ENCODE measurements at places on chromosomes 6 and 20. TPM values are rescaled to one million over a fixed set of nuclear protein-coding genes. Genes with fewer than 3 reads are reported as not detected.
A peak's percentile ranks its signal among the peaks of the same experiment; 100 is the strongest.

Gene L3MBTL3
- total RNA-seq: 23.8 TPM

GRCh38 chr6:145380186-145380585 is 355.1 kb downstream of the EPM2A start:
- DNase-seq: no peak

- no peak for DNase-seq
Measured at GRCh38 chr20:58690396-58691135, 2.0 kb upstream of the NPEPL1 start.

GRCh38 chr6:97023982-97024381 is 99.5 kb downstream of the KLHL32 start:
- DNase-seq: no peak

Gene DACT2
- total RNA-seq: 7.6 TPM

DNA sequence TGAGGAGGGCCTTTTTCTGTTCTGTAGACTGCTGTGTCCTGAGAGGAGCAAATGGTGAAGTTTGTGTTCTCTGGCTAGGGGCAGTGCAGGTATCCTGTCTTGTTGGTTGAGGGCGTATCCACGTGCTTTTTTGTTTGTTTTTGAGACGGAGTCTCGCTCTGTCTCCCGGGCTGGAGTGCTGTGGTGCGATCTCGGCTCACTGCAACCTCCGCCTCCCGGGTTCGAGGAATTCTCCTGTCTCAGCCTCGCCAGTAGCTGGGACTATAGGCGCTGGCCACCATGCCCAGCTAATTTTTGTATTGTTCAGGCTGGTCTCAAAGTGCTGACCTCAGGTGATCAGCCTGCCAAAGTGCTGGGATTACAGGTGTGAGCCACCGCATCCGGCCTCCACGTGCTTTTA is 10.8 kb upstream of the PXDC1 start:
- DNase-seq: no peak

DNA sequence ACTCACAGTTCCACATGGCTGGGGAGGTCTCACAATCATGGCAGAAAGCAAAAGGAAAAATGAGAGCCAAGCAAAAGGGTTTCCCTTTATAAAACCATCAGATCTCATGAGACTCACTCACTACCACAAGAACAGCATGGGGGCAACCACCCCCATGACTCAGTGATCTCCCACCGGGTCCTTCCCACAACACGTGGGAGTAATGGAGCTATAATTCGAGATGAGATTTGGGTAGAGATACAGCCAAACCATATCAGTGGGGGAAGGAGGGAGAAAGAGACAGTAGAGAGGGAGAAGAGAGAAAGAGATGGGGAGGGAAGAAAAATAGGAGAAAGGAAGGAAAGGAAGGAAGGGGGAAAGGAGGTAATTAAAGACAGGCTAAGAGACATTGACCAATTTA is 30.1 kb downstream of the GMDS start:
- no peak for DNase-seq

DNA sequence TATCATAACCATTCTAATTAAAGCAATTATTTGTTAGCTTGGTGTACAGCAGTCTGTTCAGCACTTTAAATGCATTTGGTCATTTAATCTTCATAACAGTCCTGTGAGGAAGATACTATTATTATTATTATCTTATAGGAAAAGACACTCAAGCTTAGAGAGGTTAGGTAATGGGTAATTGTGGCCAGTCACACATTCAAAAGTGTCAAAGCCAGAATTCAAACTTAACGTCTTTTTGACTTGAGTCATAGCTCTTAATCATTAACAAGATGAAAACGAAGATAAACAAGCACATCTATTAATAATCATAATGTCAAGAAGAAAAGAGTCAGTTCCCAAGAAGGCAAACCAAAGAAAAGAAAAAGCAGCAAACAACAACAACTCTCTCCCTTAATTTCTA is 251.0 kb downstream of the SYNE1 start:
- no peak for DNase-seq

DNA sequence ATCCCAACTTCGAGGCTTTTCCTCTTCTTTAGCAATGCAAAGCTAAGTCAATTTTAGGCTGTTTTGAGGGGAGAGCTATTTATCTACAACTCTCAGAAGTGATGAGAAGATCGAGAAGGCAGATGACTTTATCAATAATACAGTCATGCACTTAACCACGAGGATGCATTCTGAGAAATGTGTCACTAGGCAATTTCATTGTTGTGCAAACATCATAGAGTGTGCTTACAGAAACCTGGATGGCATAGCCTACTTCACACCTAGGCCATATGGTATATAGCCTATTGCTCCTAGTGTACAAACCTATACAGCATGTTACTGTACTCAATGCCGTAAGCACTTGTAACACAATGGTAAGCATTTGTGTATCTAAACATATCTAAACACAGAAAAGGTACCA is 66.6 kb downstream of the PRND start:
- no peak for DNase-seq

- no peak for DNase-seq
Measured at GRCh38 chr20:34582221-34582620, 23.7 kb downstream of the MAP1LC3A start.

GRCh38 chr6:170048615-170049256 is 242.1 kb downstream of the DLL1 start:
- peak; percentile 54 for DNase-seq

GRCh38 chr20:4465855-4466545 is 255.7 kb upstream of the PRND start:
- no peak for DNase-seq

DNA sequence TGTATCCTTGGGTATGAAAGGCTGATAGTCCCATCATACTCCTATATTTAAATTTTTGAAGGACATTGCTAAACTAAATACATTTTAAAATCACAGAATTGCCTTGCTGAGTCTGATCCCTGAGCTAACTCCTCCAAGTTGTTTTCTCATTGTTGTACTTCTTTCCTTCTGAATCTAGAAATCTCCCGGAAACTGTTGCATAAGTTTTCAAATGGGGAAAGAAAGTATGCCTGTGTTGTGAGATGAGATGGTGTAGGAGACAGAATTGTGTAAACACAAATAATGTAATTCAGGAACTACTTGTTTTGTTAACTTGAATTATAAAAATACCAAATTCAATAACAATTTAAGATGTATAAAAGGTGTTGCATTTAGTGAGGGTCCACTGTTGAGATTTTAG is 7.3 kb downstream of the PNRC1 start:
- DNase-seq: no peak

- DNase-seq: no peak
Measured at GRCh38 chr6:46217671-46218131, 46.9 kb upstream of the ENPP5 start.

Gene MGME1
- 32.7 TPM for total RNA-seq

GRCh38 chr20:39873286-39873685 is 815.8 kb downstream of the MAFB start:
- no peak for DNase-seq

Gene GRM1
- total RNA-seq: 0.43 TPM

DNA sequence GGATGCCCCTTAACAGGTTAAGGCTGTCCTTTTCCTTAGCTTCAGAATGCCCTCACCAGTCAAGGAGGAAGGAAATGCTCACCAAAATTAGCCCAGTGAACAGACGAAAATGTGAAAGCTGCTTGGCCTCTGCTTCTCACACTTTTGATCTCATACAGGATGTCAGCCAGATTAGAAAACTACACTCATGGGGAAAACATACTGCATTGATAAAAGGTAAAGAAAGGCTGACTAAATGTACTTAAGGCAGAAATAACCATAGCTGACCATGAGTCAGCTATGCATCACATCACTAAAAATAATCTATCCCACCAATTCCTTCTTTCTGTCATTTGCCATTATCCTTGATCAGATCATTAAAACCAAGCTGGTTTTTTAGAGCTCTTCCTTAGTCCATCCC is 198.4 kb upstream of the TENT5A start:
- no peak for DNase-seq

DNA sequence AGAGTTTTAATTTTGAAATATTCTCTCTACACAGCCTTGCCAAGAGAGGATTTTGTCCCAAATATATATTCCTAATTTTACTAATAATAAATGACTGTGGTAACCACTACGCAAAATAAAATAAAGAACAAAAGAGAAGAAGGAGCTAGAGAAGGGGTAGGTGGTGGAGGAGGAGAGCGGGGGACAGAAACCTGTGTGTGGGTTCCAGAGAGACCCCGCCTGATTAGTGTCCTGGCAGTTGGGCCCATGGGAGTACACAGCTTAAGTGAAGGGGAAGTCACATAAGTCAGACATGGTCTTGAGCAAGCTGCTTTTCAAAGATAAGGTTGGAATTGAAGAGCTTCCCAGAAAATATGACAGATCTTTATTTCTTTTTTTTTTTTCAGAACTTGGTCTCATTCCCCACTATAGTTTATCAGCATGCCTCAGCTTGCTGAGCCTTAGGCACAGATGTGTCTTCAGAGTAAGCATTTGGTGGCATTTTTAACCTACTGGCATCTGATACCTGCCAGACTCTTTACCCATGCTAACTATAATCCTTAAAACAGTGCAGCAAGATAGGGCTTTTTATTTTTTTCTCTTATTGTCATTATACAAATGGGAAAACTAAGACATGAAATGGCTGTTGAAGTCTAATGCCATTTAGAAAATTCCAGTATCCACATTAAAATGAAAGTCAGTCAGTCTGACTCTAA is 9.6 kb upstream of the RHAG start:
- DNase-seq: no peak

Measured in type B pancreatic cell (in vitro differentiated cells).